ENCODE measurements at places on chromosomes 2 and 18. TPM values are rescaled to one million over a fixed set of nuclear protein-coding genes. Genes with fewer than 3 reads are reported as not detected.

GRCh38 chr2:184444217-184444616, 154.1 kb upstream of the ZNF804A start:
- no peak for DNase-seq

The TEKT4 gene
- not detected for total RNA-seq

- DNase-seq: no peak
Observed at GRCh38 chr2:85134255-85134895, 1.2 kb downstream of the TCF7L1 start.

- no peak for DNase-seq
Observed at GRCh38 chr2:183408562-183408961, 284.3 kb downstream of the NUP35 start.

The UCN gene
- not detected for total RNA-seq

DNA sequence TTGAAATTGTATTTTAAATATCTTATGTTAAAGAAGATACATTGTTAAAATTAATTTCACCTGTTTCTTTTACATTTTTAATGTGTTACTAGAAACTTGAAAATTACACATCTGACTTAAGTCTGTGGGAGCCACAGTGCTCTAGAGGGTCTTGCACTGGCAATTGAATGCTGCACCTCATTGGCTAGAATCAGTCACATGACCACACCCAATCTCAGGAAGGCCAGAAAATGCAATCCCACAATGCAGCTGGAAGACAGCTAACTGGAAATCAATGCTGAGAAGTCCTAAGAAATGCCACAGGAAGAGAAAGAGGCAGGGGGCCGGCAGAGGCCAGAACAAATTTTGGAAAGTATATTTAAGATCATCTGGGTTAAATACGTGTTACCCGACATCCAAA, 189.2 kb upstream of the POU3F3 start:
- DNase-seq: no peak

- DNase-seq: no peak
Observed at GRCh38 chr18:39199231-39199855, 1633.7 kb upstream of the CELF4 start.

GRCh38 chr2:230949966-230950873, 25.2 kb upstream of the GPR55 start:
- DNase-seq: no peak

The DSC1 gene
- total RNA-seq: not detected

DNA sequence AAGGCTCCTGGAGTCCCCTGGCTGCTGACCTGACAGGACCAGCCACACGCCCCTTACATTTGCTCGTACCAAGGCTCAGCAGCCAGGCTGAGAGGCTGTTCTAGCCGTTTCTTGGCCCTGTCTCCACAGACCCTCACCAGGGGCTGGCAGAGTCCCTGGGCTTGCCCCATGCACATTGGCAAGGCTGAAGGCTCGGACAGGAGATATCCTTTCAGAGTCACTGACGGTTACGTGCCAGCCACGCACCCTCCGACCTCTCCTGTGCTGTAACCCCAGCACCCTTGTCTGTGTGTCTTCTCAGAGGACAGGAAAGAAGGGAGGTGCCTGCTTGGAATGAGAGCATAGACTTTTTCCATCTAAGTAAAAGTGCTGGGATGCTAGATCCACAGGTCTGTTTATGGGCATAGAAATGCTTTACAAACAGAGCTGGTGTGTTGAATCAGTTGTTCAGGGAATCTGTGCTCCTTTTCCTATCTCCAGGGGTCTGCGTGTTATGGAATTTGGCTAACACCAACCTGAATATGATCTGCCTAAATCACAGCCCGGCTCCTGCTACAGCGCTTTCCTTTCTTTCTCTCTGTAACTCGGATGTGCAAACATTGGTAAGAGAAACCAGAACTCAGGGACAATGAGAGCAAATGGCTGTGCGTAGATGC, 41.0 kb downstream of the COPS8 start:
- DNase-seq: no peak

DNA sequence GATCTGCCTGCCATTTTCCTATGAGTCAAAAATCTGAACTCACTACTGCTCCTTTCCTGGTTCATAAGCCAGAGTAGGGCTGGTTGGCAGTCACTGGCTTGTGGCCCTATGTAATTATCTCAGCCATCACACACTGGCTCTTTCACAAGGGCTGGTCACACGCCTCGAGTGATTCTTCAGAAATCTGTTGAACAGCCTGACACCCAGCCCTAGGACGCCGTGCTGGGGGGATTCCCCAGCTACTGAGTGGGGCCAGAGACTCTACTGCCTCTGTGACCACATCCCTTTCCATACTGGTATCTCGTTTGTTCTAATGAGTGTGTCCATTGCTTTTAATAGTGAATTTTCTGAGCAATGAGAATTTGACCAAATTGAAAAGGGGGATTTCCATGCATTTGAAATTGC, 45.8 kb upstream of the RBM44 start:
- DNase-seq: no peak

- no peak for DNase-seq
Observed at GRCh38 chr2:210337159-210337558, 22.2 kb upstream of the MYL1 start.

DNA sequence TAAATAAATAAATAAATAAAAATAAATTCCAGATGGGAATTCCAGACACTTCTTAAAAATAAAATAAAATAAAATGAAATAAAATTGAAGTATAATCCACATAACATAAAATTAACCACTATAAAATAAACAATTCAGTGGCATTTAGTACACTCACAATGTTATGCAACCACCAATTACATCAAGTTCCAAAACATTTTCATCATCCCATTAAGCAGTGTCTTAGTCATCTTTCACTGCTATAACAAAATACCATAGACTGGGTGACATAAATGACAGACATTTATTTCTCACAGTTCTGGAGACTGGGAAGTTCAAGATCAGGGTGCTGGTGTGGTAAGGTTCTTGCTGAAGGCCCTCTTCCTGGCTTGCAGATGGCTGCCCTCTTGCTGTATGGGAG, 22.6 kb upstream of the PROKR1 start:
- DNase-seq: no peak

The RBMS1 gene
- 54.7 TPM for total RNA-seq

GRCh38 chr2:179911569-179911968, 50.2 kb upstream of the ZNF385B start:
- DNase-seq: no peak

- no peak for DNase-seq
Observed at GRCh38 chr2:137706786-137707613, 257.3 kb upstream of the HNMT start.

DNA sequence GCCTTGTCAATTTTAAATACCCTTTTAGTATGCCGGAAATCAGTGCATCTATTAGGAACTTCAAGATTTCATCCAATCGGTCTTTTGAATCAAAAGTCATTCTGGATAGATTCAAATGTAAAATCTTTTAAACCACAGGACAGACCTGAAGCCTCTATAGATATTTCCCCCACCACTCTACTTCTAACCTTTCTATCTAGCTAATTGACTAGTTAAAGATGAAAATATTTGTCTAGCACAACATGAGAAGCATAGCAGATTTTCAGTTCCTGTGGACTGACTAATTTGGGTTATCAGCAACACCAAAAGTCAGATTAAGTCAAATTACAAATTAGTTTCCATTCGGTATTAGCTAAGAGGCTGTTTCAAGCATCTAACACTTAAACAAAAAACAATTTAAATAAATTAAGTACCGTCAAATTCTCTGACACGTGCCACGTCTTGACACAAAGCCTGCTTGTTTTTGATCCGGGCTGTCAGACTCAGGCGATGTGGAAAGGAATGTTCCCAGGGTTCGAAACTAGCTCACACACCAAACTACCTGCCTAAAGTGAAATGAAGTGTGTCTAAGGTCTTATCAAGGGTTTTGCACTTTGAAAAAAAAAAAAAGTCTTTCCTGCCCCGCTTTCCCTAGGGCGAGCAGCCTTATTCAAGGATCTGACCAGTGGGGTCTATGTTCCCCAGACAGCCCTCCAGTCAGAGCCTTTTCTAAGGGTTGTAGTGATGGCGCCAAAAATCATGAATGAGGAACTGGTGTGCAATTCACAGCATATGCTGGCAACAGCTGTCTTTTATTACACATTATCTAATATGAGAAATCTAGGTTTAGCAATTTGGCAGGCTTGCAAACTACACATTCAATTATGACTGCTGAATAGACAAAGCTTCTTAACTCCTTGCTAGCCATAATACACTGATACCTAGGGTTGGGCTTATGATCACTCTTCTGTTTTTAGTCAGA, 4.7 kb downstream of the CYTIP start:
- peak; percentile 52 for DNase-seq

- DNase-seq: peak; percentile 64
Observed at GRCh38 chr18:62420151-62420512, 95.0 kb downstream of the TNFRSF11A start.

The ZNF516 gene
- total RNA-seq: 14.8 TPM

- no peak for DNase-seq
Observed at GRCh38 chr2:17792515-17792914, 23.7 kb upstream of the MSGN1 start.

DNA sequence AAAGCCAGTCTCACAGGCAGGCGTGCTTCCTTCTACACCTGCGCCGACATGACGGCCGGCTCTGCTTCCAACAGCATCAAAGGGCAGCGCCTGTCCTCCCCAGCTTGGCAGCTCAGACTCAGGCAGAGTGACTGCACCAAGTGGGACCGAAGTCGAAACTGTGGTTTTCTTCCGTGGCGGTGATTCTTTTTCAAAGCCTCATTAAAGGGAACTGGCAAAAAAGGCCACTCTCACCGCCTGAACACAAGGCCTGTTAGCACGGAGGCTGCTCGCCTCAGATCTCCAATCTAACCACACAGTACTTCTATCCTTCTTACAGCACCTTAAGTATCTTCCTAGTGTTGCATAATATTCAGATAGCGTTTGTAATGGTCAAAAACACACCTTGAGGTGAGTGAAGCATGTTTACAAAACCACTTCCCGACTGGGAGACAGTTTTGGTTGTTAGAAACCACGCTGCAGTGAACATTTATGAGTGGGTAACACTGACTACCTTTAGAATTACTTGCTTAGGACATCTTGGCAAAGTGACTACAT, 236.4 kb downstream of the HDAC4 start:
- DNase-seq: no peak

The EFEMP1 gene
- 30.0 TPM for total RNA-seq

Measured in epithelial cell of proximal tubule (primary cell).